ENCODE measurements at places on chromosomes 2 and 18.

DNA sequence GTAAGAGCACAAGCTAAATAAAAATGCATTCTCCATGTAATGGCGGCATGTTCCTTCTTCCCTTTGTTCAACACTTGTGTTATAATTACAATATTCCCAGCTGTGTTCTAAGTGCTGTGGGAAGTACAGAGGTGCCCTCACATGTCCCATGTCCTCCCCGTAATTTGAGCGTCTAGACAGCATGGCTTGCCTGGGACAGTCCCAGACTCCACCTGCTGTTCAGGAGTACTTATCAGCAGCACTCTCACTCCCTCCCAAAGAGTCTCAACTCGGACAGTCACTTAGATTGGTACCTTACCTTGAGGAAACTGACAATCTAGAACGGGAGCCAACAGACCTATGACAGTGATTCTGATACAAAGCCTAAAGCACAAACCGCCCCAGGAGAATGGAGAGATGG is 370.5 kb downstream of the EIPR1 start:
- DNase-seq = no peak

GRCh38 chr2:238425505-238425978 is 1.2 kb upstream of the ASB1 start:
- DNase-seq = no peak

DNA sequence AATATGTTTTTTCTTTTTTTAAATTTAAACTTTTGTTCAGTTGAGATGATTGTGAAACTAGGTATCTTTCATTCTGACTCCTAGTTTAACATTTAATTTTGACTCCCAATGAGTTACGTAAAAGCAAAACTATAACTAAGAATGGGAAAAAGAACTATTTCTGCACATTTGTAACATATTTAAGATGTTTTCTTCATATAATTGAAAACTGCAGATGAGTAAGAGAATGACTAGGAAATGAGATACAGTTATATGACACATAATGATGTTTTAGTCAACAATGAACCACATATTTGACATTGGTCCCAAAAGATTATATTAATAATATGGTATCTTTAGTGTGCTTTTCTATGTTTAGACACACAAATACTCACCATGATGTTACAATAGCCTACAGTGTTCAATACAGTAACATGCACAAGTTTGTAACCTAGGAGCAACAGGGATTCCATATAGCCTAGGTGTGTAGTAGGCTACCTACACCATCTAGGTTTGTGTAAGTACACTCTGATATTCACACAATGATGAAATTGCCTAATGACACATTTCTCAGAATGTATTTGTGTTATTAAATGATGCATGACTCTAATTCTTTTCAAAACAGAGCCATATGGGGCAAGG is 12.6 kb downstream of the ERMN start:
- DNase-seq = no peak

GRCh38 chr18:42649331-42650035 is 466.0 kb downstream of the RIT2 start:
- no peak for DNase-seq

- no peak for DNase-seq
Measured at GRCh38 chr2:222034058-222034457, 264.7 kb downstream of the PAX3 start.

DNA sequence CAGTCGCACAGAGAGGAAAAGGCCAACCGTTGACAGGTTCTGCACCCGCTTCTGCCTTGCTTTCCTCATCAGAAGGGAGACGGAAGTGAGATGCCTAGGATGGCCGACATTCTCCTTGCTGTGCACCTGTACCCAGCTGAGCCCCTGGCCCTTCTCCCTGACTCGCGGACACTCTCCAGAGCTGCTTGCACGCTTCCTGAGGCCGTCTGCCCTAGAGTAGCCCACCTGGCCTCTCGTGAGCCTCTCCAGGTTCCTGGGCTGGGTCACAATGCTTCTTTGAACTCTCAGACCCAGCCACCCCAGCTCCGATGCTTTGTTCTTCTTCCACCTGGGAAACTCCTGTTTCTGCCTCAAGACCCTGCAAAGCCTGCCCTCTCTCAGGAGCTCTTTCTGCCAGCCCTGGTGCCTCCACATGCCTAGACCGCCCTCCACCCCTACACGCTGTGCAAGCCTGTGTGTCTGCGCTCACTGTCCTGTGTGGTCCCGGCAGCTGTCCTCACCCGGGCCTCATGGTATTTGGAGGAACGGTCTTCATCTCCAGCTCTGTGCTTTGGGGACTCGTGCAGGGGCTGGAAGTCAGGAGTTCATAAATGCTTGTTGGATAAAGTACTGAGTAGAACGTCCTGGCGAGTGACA is 345.4 kb upstream of the SALL3 start:
- no peak for DNase-seq

- no peak for DNase-seq
Measured at GRCh38 chr2:220071696-220072095, 444.3 kb downstream of the SLC4A3 start.

DNA sequence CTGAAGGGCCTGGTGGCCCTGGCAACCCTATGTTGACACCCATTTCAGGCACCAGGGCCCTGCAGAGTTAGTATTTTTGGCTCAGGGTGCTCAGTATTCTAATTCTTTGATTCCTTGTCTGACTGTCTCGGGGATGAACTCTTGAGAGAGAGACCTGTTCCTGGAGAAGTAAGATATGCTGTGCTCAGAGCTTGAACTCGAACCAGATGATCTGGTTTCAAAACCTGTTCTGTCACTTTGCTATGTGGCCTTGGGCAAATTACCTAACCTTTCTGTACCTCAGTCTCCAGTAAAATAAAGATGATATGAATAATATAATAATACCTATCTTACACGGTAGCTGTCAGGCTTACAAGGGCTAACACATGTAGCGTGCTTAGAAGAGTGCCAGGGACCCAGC is 294.2 kb downstream of the DYSF start:
- DNase-seq = no peak

DNA sequence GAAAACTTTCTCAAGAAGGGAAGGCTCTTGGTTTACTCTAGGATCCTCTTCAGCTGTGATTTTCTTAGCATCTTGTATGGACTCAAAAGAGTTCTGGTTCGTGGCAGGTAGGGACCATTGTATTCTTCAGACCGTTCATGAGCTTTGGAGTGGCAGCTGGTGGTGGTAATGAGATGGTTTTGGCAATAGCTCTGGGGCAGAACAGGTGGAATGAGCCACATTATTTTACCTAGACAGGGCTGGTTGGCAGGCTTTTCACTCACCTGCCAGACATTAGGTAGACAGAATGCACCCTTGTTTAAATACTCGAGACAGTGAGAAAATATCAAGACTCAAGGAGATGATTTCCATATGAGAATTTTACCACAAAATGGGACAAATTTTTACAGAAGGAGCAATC is 26.2 kb upstream of the MGAT5 start:
- no peak for DNase-seq

- DNase-seq = no peak
Measured at GRCh38 chr2:71688530-71688929, 235.2 kb downstream of the DYSF start.

DNA sequence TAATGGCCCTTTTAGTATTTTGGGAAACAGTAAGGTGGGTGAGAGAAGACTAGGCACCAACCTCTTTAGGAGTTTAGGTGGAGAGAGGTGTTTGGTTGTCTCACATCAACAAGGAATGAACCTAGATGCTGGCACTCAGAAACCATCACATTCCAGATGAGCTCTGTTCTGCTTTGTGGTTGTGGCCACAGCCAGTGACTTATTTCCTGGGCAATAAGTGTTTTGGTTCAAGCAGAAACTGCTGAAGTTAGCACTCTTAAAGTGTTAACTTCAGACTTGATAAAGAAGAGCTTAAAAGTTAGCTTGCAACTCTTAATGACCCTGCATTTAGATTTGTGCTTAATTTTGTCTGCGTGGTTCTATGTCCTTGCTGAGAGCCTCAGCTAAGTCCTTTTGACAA is 929.2 kb downstream of the SLC4A3 start:
- DNase-seq = no peak

DNA sequence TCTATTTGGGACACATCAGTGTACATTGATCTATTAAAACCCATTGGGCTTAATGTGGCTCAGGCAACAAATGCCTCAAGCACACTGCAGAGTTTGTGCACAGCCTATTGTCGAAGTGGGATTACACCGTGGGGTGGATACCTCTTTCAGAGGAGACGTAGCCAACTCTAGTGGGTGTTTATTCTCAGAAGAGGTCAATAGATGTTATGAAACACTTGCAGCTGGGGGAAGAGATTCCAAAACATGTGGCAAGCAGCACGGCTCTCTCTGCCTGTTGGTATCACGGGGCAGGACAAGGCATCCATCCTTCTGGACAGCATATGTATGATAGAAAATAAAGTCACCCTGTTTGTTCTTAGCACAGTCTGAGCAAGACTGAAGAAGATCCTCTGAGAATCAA is 121.4 kb upstream of the COPS8 start:
- DNase-seq = no peak

- DNase-seq = no peak
Measured at GRCh38 chr2:5849562-5849961, 157.4 kb downstream of the SOX11 start.

- no peak for DNase-seq
Measured at GRCh38 chr2:238237431-238238135, 2.3 kb downstream of the HES6 start.

- no peak for DNase-seq
Measured at GRCh38 chr18:365651-366050, 97.8 kb upstream of the THOC1 start.

GRCh38 chr2:147763861-147764260 is 81.0 kb upstream of the ACVR2A start:
- no peak for DNase-seq

DNA sequence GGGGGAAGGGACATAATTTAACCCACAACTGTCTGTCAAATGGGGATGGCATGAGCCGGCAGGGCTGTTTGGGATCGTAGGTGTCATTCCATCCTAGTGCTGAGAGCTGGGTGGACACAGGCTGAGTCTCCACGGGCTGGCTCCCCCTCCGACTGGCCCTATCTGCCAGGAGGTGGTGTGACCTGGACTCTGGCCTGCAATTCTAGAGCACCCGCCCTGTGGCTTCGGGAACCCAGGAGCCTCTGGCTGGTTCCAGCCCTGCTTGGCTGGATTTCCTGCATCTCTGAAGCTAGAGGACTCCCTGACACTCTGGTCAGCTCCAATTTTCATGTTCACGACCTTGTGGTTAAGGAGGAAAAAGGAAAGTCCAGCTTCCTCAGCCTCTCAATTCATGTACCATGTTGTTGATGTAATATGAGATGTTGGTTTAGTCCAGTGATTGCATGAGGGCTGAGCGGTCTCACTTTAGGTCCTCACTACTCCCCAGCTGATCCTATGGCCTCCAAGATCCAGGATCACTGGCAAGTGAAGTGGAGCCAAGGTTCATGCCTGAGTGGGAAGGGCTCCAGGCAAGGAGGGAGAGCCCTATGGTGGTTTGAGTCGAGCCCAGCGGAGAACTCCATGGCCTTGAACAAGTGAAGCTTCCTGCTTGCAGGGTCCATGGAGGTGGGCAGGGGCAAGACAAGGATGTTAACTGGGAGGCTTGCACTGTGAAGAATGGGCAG is 169.1 kb downstream of the NDUFA10 start:
- no peak for DNase-seq

- DNase-seq = no peak
Measured at GRCh38 chr2:95530734-95531133, 46.2 kb upstream of the TRIM43B start.

GRCh38 chr2:68418855-68419254 is 48.2 kb downstream of the FBXO48 start:
- DNase-seq = no peak

DNA sequence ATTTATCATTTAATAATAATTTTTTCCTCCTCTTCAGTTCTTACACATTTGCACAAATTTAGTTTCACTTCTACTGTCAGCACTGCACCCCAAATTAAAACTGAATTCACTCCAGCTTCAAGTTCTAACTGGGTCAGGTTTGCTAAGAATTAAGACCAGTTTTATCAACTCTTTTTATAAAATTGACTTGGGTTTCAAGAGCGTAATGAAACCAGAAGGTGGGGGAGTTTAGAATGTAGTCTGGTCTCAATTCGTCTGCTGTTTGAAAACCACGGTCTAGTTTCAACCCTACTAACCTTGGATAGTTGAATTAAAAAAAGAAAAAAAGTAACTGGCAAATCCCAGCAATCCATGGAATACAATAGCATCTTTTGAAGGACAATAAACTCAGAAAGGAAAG is 14.3 kb upstream of the CTLA4 start:
- DNase-seq = no peak

GRCh38 chr2:174195253-174195652 is 53.1 kb downstream of the OLA1 start:
- no peak for DNase-seq

DNA sequence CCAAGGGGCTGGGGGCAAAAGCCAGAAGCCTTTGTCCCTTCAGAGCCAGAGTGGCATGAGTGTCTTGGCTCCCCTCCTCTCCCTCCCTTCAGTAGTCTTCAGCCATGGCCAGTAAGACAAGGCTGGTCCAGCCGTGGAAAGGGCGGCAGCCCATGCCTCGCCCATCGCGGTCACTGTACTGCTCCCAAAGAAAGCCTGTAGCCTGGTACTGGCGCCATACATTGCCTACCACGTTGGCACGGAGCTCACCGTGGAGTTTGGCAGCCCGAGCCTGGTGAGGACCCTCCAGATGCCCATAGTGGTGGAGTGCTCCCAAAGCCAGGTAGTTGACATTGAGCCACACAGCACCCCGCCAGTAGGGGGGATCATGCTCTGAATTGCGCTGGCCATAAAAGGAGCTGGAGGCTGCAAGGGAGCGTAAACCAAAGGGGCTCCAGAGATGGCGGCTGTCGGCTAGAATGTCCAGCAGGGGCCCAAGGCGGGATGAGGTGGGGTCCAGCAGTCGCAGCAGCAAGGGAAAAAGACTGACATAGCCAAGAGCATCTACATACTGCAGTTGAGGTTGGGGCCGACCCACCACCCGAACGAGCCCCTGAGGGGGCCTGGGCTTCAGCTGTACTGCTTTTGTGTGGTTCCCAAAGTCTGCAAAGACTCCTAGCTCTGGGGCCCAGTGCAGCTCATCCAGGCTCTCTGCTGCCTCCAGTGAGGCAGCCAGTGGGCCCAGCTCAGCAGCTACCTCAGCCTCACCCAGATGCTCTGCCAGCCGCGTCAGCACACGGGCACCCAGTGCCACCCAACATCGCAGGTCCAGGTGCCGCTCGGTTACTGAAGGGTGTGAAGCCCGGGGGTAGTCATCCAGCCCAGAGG is 3.2 kb downstream of the WBP1 start:
- no peak for DNase-seq

DNA sequence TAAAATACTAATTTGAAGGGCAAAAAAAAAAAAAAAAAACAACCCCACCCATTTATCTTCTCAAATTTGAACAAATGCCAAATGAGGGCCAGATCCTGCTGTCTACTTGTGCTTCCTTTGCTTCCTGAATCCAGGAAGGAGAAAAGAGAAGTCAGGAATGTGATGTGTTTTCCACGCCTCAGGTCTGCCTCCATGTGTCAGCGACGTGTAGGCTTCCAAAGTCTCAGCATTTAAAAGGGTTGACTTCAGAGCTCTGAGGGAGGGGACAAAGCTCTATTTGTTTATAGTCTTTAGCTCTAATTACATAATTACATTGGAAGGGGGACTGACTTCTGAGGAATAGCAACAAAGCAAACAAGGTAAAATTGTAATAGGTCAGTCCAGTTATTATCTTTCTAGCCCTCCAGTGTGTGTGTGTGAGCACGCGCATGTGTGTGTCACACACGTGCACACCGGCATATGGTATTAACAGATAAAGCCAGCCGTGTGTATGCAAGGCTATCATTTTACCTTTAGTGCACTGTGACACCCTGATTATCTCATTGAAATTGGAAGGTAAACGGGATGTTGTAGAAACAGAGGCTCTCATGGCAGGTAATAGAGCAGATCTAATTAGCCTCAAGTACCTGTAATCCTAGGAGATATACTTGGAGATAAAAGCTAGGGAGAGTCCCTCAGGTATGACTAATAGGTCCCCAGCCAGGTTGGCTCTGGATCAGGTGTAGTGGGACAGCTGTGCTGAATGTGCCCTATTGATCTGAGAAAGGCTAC is 911.4 kb upstream of the ZEB2 start:
- peak; percentile 81 for DNase-seq

Data from NCI-H187 (cell line).